ENCODE measurements at places on chromosomes 1 and 21. TPM values are rescaled to one million over a fixed set of nuclear protein-coding genes. Genes with fewer than 3 reads are reported as not detected.

Gene SNRNP40
- polyA plus RNA-seq, result 48.4 TPM

Gene TNFRSF14
- polyA plus RNA-seq, result 5.3 TPM

Gene NES
- 4.8 TPM for polyA plus RNA-seq

Gene PGLYRP3
- polyA plus RNA-seq, result not detected

Gene HAO2
- polyA plus RNA-seq, result 14.2 TPM

Gene HSPA6
- 13.2 TPM for polyA plus RNA-seq

Gene ATAD3C
- polyA plus RNA-seq, result 1.2 TPM

Gene PGM1
- polyA plus RNA-seq, result 85.0 TPM

Gene TMEM69
- polyA plus RNA-seq, result 36.5 TPM

Gene BATF3
- polyA plus RNA-seq, result 3.5 TPM

Gene OR2AK2
- polyA plus RNA-seq, result not detected

Gene CA6
- not detected for polyA plus RNA-seq

Gene GBP6
- polyA plus RNA-seq, result not detected

Gene C1orf146
- polyA plus RNA-seq, result not detected

Gene CALML6
- polyA plus RNA-seq, result 1.3 TPM

Gene CD48
- not detected for polyA plus RNA-seq

Gene CEPT1
- 24.2 TPM for polyA plus RNA-seq

Gene GJA8
- not detected for polyA plus RNA-seq

Gene DNASE2B
- polyA plus RNA-seq, result 0.32 TPM

Gene RNASEL
- polyA plus RNA-seq, result 4.0 TPM

Gene TTC22
- 9.0 TPM for polyA plus RNA-seq

Gene MYOC
- polyA plus RNA-seq, result not detected

Gene TEX35
- polyA plus RNA-seq, result not detected

Gene PGBD2
- polyA plus RNA-seq, result 6.6 TPM

Gene TMEM240
- polyA plus RNA-seq, result 2.1 TPM

Gene CFHR5
- polyA plus RNA-seq, result not detected

Gene CD1B
- polyA plus RNA-seq, result not detected
